A549 treated with CORT108297 at 1 μM for 4 hours (cell line): ENCODE measurements at places on chromosomes 4 and X. TPM values are rescaled to one million over a fixed set of nuclear protein-coding genes. Genes with fewer than 3 reads are reported as not detected.

TMPRSS11A gene
- total RNA-seq, result not detected in 5 replicates

IRS4 gene
- total RNA-seq, result 0.02 TPM in 1 of 5 replicates, not detected in the others

SNX25 gene
- 6.4 to 9.5 TPM (median 8.0 TPM) in 5 replicates for total RNA-seq

DMRTC1B gene
- total RNA-seq, result 0.09 to 0.24 TPM in 2 of 5 replicates, not detected in the others

SLC9A7 gene
- total RNA-seq, result 8.4 to 12.8 TPM (median 11.6 TPM) in 5 replicates

CYSLTR1 gene
- total RNA-seq, result not detected in 5 replicates

MAGEC3 gene
- not detected in 5 replicates for total RNA-seq

SPINK2 gene
- not detected in 5 replicates for total RNA-seq

STARD8 gene
- total RNA-seq, result 1.3 to 1.9 TPM (median 1.5 TPM) in 5 replicates

IL2RG gene
- 0.07 to 0.32 TPM in 2 of 5 replicates, not detected in the others for total RNA-seq

PIN4 gene
- total RNA-seq, result 33.1 to 80.8 TPM (median 37.2 TPM) in 5 replicates

GDPD2 gene
- total RNA-seq, result 0.05 to 0.06 TPM (median 0.06 TPM) in 5 replicates

TSC22D3 gene
- 39.0 to 47.2 TPM (median 42.7 TPM) in 5 replicates for total RNA-seq

CAPN6 gene
- not detected in 5 replicates for total RNA-seq

ANXA10 gene
- total RNA-seq, result 3.4 to 4.1 TPM (median 3.6 TPM) in 5 replicates

RAB9A gene
- 31.6 to 38.1 TPM (median 33.5 TPM) in 5 replicates for total RNA-seq

MAGEA12 gene
- total RNA-seq, result 0.08 to 0.18 TPM (median 0.17 TPM) in 5 replicates

BEX1 gene
- not detected in 5 replicates for total RNA-seq

AADAT gene
- total RNA-seq, result 8.5 to 9.8 TPM (median 8.9 TPM) in 5 replicates

USP17L10 gene
- total RNA-seq, result not detected in 5 replicates

HELT gene
- total RNA-seq, result not detected in 5 replicates

PABPC4L gene
- 0.06 to 0.09 TPM (median 0.09 TPM) in 5 replicates for total RNA-seq
